Endothelial cell of umbilical vein (primary cell): ENCODE measurements at places on chromosomes 6 and 20. TPM values are rescaled to one million over a fixed set of nuclear protein-coding genes. Genes with fewer than 3 reads are reported as not detected.
A peak's percentile ranks its signal among the peaks of the same experiment; 100 is the strongest.

Gene FNDC1
- 0.02 TPM in 1 of 2 replicates, not detected in the other for polyA plus RNA-seq

Gene GHRH
- polyA plus RNA-seq: not detected in 2 replicates

Gene CD24
- 10.2 and 52.1 TPM in 2 replicates for polyA plus RNA-seq

Gene LPA
- polyA plus RNA-seq: not detected in 2 replicates

- no peak for DNase-seq
Observed at GRCh38 chr6:161667957-161668356, 394.1 kb upstream of the AGPAT4 start.

DNA sequence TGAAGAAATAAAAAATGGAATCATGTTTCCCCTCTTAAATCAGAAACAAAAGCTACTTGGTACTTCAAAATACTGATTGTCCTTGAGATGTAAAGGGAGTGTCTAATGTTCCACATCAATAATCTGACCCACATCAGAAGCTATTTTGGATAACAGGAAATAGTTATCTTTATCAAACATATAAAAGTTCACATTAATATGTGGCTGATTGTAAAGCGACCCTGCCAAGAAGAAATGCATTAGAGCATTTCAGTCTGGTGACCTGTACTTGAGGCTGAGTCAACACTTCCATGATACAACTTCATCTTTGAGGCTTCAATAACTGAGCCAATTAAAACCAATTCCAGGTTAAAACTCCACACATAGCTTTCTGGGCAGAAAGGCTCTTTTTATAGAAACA lies 31.8 kb downstream of the SYNE1 start:
- DNase-seq: peak; percentile 11

DNA sequence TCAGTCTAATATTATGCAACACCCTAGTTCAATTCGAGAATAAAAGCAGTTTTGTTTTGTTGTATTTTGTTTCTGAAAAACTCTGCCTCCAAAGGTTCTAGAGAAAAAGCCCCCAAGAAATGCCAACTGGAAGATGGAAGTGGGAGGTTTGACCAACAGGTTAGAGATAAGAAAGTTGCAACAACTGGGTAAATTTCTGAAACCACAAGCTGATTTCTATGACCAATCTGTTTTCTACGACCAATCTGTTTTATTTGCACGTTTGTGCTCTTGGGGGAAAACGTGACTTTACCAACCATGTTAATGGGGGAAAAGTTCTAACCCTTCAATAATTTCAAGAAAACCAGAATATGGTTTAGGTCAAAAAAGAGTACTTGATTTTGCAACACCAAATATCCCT lies 173.2 kb downstream of the PDE7B start:
- no peak for DNase-seq

GRCh38 chr6:74069089-74069581 lies 373.1 kb downstream of the CD109 start:
- DNase-seq: no peak

GRCh38 chr20:20435453-20435852 lies 67.5 kb downstream of the INSM1 start:
- no peak for DNase-seq

GRCh38 chr6:43389730-43390295 lies 20.4 kb upstream of the ZNF318 start:
- DNase-seq: no peak

GRCh38 chr6:37695857-37696219 lies 1.8 kb downstream of the MDGA1 start:
- peak; percentile 10 for DNase-seq

- no peak for DNase-seq
Observed at GRCh38 chr20:7712661-7713060, 227.6 kb downstream of the HAO1 start.

GRCh38 chr6:143127941-143128680 lies 67.4 kb downstream of the AIG1 start:
- no peak for DNase-seq

DNA sequence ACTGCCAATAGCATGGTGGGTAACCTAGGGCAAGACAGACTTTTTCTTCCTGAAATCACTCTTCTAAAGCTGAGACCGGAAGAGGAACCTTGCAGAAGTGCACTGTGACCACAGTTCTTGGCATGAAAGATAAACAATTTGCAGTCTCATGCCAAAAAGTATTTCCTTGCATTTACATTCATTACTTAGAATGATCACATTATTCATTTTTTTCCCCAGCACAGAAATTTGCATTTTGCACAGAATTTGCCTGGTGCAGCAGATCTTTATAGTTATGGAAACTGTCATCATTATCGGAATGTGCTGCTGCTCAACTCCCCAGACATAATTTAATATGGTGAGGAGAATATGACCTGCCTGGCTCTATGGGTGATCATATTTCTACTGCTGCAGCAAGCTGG lies 42.2 kb upstream of the EDN3 start:
- no peak for DNase-seq

DNA sequence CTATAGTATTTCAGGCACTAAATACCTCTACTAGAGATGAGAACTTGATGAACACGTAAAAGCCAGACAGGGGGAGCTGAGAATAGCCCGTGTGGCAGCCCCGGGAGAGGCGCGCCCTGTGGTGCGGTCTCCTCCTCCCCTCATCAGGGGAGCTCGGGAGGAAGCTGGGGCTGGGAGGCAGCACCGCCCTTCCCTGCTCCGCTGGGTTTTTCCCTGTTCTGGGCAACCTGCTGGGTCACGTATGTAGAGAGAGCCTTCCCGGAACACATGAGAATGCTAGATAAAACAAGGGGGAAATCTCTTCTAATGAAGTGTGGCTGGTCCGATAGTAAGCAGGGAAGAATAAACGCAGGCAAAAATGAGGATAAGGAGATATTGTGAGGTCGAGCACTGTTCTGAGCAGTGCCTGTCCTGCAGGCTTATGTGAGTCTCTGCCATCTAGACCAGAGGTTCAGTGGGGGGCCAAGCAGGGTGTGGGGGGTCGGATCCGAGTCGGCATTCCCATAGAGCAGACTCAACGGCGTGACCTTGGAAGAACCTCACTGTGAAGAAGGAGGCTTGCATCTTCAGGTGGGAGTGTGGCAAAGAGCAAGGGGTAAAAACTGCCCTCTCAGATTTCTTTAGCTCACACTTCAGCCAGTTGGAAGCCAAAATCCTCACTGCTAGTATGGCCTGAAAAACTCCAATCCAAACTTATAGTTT lies 13.4 kb upstream of the RPS6KA2 start:
- DNase-seq: peak; percentile 76

- no peak for DNase-seq
Observed at GRCh38 chr20:33318096-33318429, 35.0 kb downstream of the BPIFB1 start.

GRCh38 chr6:12048609-12049008 lies 36.5 kb downstream of the HIVEP1 start:
- no peak for DNase-seq

- DNase-seq: peak; percentile 79
Observed at GRCh38 chr6:3749977-3750316, 1.6 kb downstream of the PXDC1 start.

GRCh38 chr6:154258064-154258757 lies 98.4 kb downstream of the IPCEF1 start:
- DNase-seq: no peak

GRCh38 chr6:157761331-157761921 lies 61.6 kb upstream of the SNX9 start:
- no peak for DNase-seq

DNA sequence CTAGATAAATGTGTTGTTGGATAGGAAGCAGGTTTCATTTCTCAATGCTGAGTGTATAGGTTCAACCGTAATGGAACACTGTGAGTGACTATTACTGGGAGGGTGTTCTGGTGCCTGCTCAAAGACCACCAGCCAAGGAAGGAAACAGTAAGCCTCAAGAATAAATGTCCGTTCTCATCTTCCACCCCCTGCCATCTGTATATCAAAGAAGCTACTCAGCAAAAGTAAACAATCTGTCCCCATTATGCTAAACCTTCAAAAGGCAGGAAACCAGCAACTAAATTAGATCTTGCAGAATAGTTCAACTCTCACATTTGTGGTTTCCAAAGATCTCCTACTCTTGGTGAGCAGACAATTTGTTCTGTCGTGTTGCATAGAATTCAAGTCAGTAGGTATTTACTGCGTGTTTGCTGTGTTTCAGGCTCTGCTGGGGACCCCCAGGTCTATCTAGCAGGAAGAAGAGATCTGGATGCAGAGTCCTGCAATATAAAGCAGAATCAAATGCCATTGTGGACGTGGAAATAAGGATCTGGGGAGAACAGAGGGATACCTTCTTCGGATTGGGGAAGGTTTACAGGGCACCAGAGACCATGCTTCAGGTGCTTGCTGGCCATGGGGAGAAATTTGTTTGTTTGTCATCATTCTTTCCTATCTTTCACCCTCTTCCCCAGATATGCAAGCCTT lies 87.3 kb downstream of the SCML4 start:
- no peak for DNase-seq

GRCh38 chr6:170433163-170434116 lies 119.7 kb downstream of the PSMB1 start:
- DNase-seq: no peak
